ENCODE measurements at places on chromosomes 1 and 21.
A peak's percentile ranks its signal among the peaks of the same experiment; 100 is the strongest.

DNA sequence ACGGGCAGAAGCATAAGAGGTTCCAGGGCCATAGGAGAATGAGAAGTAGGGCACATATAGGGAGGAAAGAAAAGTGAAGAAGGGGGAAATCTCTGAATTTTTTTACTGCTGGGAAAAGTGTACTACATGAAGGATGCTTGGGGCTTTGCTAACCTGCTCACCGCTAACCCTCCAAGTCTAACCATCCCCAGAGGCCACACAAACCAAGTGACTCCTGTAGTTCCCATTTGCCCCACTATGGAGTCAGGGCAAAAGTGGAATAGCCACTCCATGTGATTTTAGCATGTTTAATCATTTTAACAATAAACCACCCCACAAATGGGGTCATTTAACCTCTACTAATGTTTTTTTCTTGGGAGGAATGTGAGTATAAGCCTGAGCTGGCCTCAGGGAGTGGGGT, 24.7 kb downstream of the MPZ start:
- DNase-seq = no peak

DNA sequence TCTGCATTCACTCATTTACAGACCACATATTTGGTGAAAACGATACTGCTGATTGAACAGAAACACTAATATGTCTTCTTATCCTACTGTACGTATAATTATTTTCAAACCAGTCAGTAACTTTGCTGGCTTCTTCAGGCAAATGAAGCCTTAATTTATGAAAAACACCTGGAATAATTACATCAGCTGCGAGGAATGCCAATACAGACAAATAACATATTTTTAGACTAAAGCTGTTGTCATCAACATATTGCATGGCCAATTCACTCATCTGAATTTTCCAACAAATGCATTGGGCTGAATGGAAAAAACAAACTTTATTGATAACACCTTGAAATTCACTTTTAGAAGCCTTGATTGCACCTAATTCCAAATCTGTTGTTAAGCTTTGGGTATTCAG, 165.9 kb downstream of the HLX start:
- DNase-seq = no peak

DNA sequence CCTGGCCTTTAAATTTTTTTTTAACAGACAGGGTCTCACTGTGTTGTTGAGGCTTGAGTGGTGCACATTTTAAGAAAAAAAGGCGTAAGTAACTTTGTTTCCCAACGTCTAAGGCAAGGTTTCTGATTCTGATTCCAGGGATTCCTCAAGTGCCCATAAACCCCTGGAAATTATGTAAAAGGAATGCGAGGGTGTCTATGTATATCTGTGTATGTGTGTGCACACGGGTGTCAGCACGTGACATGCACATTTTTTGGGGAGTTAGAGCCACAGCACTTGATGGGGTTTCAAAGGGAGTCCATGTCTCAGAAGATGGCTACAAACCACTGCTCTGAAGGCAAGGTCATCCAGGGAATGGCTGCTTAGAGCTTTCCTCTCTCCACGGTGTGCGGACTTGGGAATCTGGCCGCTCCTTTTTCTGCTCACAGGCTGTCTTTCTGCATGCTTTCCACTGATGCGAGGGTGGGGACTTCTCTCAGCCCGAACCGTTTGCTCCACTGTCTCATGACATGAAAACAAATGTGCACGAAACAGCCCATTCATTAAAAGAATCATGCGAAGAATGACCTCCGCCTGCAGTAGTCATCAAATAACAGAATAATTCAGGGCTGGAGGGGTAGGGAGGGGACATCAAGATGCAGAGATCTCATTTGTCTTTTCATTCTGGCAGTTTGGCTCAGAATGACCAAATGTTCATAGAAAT, 18.7 kb upstream of the RERE start:
- DNase-seq = no peak

DNA sequence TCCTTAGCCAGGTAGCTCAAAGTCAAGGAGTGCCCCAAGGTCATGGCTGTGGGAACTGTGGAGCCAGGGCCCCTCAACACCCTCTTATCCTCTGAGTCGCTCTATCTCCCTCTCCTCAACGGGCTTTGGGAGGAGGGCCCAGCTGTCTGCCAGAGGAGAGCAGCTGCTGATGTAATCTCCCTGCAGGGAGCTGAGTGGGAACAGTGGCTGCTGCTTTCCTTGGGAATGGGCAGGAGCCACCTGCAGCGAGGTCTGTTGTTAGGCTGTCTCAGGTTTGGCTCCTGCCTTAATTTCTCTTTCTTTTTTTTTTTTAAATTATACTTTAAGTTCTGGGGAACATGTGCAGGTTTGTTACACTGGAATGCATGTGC, 58.8 kb upstream of the MAP1LC3C start:
- no peak for DNase-seq

- DNase-seq = no peak
Observed at GRCh38 chr1:236702791-236703394, 16.6 kb downstream of the ACTN2 start.

GRCh38 chr1:204941421-204942338, 71.0 kb downstream of the NFASC start:
- DNase-seq = peak; percentile 60

DNA sequence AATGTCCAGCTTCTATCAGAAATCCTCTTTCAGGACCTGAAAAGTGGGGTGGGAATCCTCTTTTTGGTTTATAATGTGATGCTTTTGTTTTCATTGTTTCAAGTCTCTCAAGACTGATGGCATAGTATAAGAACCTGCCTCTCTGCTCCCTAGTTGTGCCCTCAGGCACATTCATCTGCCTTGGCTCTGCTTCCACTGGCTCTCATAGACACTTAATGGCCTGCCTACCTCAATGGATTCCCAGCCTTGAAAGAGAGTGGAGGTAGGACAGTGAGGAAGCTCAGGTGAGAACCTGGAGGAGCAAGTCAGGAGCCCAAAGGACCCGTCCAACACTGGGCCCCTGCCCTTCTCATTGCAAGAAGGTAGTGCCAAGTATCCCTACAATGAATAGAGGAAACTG, 4.8 kb downstream of the TTLL7 start:
- DNase-seq = no peak

DNA sequence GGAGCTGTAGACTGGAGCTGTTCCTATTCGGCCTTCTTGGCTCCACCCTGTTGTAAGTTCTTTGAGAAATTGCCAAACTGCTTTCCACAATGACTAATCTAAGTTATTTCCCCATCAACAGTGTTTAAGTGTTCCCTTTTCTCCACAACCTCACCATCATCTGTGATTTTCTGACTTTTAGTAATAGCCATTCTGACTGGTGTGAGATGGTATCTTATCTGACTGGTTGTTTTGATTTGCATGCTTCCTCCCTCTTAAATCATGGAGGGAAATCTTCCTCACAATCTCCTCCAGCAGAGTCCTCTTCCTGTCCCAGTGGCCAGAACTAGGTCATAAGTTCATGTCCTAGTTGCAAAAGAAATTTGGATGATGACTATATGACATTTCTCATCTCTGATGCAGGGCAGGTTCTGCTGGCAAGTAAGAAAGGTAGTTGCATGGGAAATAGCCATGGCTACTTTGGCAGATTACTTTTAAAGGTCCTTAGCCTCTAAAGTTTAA, 294.0 kb downstream of the LRRC40 start:
- DNase-seq = peak; percentile 4

GRCh38 chr1:186210258-186210657, 164.8 kb downstream of the TPR start:
- no peak for DNase-seq

GRCh38 chr1:53350853-53351767, 23.2 kb upstream of the LRP8 start:
- DNase-seq = no peak

DNA sequence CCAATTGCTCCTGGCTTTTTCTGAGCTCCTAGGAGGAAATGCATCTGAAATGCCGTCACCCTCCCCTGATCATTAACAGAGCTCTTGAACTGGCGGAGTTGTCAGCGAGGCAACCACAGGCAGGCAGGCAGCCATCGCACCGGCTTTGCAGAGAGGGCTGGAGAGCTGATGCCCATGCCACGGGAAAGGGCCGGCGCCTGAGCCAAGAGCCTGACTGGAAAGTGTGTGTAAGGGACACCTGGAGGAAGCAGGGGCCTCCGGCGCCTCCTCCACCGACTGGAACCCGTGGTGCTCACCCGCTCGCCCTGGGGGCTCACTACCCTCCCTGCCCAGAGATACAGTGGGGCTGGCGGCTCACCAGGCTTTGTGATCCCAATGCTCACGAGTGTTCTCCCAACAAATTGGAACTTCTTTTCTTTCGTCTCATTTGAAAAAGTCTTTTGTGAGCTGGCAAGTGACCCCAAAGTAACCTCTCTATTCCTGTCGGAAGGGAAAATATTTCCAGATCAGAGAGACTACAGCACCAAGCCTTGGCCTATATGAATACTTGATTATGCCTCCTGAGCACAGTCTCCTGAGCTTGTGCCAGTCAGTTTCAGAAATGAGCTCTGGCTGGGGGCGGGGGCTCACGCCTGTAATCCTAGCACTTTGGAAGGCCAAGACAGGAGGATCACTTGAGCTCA, 97.7 kb upstream of the SLC25A33 start:
- DNase-seq = peak; percentile 29

DNA sequence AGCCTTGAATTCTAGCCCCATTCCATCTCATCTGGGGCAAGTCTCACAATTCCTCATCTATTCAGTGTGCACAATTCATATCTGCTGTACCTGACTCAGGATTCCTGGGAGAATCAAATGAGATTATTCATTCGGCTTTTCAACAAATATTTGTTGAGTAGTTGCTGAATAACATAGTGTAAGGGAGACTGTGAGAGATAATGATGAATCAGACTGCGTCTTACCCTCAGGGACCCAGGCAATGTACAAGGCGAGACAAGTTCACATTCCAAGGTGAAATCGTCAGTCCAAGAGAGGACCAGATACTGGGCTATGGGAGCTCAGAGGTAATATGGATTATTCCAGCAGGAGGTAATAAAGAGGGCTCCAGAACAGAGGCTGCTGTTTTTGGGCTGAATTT, 67.8 kb upstream of the SMYD2 start:
- peak; percentile 100 for DNase-seq

- DNase-seq = no peak
Observed at GRCh38 chr1:83834621-83835264, 164.2 kb downstream of the TTLL7 start.

DNA sequence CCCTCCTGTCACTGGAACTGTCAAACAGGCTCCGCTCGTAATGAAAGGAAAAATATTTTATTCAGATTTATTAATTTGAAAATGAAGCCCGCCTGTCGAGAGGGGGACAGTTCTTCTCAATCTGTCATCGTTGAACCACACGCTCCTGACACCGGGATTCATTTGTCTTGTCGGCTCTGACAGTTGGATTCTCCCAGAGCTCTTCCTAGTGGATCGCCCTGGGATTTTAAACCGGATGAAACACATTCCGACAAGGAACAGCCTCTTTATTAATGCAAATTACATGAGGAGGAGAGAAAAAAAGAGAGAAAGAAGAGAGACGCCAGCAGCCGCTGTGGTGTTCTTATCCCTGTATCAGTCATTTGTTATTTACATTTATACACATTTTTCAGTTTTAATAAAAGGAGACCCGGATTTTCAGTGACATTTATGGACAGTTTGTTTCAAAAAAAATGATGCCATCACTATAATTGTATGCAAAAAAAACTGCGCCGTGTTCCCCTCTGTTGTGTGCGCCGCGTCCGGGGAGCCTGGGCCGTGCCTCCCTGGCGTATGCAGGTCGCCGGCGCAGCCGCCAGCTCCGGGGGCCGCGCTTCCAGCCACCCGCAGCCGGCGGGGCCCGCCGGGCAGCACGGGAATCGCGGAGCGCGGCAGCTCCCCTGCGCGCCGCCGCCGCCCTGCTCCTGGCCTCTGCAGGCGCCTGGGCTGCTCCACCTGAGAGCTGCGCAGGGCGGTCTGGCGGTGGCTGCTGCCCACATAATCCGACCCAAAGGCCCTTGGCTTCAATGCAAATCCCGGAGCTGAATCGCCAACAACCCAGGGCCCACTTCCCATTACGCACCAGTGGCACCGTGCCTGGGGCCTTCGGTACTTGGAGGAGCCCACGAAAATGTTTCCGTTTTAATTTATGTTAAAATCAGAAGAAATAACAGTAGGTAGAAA, 237.9 kb upstream of the PBX1 start:
- peak; percentile 5 for DNase-seq

DNA sequence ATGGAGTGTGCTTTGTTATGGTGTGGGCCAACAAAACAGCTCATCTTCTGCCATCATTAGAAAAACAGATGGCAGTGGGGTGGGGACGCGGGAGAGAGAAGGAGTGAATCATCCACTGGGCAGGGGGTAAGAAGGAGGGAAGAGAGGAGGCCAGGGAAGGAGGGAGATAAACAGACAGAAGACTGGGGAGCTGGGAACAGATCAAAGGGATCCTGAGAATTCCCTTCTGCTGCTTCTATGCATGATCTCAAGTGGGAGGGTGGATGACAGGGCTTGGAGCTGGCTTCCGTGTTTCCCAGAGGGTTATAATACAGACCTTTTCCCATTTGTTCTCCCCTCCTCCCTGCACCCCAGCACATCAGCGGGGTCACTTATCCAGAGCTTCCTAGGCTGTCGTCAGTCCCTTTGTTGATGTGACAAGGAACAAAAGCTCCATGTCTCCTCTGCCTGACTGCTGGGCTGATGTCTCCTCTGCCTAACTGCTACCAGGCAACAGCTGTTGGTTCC, 338.6 kb downstream of the PAPPA2 start:
- DNase-seq = no peak

GRCh38 chr1:228136901-228137300, 3.2 kb upstream of the GUK1 start:
- peak; percentile 61 for DNase-seq

GRCh38 chr1:36807262-36807661, 227.1 kb downstream of the GRIK3 start:
- no peak for DNase-seq

DNA sequence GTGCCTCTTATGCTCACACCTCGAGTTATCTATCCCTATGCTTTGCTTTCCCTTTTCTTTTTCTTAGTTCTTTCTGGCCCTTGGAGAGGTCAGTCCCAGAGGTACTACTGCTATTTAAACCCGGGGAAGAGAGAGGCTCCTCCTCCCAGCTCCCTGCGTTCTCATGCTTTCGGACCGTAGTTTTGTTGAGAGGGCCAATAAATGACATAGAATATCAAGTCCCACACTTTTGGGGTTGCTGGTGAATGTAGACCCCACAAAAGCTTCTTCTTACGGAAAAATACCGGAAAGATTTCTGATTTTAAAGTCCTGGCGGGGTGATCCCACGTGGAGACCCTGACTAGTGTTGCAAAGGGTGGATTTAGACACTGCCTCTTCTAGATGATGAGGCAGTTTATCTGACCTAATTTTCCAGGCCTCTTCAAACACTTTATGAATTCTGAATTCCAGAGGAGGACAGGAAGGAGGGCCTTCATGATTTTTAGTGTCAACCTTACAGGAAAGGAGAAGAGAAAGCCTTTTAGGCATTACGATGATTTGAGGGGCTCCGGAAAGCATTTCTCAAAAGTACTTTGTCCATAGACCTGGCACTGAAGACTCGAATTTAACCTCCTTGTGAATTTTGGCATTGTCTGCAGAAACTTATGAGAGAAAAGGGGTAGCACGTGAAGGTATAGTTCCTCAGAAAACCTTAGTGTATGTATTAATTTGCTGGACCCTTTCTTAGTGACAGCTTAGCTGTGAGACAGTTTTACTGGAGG, 694 bp downstream of the TMEM167B start:
- DNase-seq = peak; percentile 57

DNA sequence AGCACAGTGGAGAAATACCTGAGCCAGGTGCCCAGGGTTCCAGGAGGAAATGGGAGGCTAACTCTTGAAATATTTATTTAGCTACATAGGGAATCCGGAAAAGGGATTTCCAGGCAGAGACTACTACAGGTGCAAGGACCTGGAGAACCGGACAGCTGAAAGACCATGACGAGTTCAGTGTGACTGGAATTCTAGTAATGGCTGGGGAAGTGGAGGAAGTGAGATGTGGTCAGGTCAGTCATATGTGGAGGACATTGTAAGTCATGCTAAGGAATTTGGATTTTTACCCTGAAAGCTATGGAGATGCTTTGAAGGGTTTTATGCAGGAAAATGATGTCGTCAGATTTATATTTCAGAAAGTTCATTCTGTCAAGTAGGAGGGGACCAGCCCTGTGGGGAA, 1.8 kb downstream of the CAP1 start:
- peak; percentile 19 for DNase-seq
